ENCODE measurements at places on chromosomes 13 and 19.
A peak's percentile ranks its signal among the peaks of the same experiment; 100 is the strongest.

DNA sequence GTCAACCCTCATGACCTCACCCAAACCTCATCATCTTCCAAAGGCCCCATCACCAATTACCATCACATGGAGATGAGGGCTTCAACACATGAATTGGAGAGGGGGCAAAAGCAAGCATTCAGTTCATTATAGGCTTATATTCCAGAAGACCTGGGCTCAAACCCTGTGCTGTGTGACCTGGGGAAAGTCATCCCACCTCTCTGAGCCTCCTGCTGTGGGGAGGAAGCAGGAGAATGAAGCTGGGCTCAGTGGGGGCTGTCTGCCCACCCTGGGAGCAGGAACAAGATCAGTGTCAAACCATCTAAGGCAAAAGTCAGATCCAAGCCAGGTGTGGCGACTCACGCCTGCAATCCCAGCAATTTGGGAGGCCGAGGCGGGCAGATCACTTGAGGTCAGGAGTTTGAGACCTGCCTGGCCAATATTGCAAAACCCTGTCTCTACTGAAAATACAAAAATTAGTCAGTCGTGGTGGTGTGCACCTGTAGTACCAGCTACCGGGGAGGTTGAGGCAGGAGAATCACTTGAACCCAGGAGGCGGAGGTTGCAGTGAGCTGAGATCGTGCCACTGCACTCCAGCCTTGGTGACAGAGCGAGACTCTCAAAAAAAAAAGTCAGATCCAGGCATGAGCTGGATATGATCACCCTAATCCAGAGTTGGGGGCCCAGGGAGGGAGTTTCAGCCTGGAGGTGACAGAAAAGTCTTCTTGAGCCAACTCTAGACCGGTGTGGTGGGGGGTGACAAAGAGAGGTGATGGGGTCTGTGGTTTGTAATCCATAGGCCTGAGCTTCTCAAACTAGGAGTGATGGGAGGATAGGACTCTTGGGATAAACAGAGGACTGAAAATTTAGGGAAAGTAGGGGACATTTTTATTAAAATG is 1.6 kb upstream of the TPM4 start:
- DNase-seq = no peak

DNA sequence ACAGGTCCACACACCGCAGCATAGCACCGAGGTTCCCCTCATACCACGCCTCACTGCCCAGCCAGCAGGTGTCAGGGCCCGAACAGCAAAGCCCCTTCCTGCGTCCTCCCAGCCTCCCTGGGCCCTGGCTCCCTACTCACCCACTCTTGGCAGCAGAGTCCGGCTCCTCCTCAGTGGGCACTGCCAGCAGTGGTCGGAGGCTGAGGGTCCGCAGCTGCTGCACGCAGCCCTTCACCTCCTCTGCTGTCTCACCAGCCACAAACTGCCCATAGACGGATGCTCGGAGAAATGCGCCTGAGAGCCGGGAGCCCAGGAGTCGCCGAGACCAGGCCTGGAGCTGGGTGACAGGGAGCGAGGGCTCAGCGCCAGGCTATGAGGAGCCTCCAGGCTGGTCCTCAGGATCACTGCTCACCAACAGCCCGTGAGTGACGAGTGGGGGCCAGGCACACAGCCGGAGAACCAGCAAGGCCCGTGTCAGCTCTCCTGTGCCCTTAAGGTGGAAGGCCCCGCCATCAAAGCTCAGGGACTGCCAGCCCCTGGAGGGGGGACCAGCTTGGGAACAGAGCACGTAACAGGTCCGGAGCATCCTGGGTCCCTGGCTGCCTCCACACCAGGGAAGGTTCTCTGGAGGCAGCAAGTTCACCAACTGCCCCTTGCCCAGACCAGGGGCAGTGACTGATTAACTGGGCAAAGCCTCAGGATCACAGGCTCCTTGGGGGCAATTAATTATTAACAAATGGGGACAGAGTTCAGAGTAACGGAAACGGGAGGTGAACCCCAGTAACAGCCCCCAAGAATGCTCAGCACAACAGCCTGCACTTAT is at the start of gene PRODH2:
PRODH2 (minus strand) TSS at position 626 of the 823 bp plus-strand sequence; CDS start at position 586, 40 bp downstream.
- no peak for DNase-seq

DNA sequence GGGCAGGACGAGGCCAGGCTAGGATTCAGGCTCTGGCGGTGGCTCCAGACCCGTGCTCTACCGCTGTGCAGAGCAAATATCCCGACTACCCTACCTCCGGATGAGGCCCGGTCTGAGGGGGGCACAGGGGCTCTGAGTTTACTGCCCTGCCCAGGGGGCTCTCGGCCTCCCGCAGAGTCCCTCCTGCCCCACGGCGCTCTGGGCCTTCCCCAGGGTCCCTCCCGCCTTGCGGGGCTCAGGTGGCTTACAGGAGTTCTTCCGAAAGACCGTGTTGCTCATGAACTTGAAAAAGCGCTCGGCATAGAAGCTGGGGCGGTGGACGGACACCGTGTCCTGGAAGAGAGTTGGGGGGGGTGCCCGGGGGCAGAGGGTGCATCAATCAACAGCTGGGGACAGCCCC is 19.1 kb upstream of the CACTIN start:
- DNase-seq = no peak

DNA sequence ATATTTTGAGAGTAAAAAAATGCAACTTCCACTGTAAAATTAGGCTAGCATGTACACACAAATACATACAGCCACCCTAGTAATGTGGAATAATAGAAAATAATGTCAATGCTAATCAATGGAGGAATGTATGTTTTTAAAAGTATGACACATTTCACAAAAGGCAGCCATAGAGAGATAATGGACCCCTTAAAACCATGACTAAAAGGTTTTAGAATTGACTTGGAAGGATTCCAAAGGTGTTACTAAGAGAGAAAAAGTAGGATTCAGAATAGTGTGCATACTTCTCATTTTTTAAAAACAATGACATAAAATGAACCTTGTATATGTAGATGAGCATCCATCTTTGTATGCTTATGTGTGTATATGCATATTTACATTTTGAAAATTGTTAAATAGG is 597.9 kb upstream of the PCDH9 start:
- no peak for DNase-seq

DNA sequence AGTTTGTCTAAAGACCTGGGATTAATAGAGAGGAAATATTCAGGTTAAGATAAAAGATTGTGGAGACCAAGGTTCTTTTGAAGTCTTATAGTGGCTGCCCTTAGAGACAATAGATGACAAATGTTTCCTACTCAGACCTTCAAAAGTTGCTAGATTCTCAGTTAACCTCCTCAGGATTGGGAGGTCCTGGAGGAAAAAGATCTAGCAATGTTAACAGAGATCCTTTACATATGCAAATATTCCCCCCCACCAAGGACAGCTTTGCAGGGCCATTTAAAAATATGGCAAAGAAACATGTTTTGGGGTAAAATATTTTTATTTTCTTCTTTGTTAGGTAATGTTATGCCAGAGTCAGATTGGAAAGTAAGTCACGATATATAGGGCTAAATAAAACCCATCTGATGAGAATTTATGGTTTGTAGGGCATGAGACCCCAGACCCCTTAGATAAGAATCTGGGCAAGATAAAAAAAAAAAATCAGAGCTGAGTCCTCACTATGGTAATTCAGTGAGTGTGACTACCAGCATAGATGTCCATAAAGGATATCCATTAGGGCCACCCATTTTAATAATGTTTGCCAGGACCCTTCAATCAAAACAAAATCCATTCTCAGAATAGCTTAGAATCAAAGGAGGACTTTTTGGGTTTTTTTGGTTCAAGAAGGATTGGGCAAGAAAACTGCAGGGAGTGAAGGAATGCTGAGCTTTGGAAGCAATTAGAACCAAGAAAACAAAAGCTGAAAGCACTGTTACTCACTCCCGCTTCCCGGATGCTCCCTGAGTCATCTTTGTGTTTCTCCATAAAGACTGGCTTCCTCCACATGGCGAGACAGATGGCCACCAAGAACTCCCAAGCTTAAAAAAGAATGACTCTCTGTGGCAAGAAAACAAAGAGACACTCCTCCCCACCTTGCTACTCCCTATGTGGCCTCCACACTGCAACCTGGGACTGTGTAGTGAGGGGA is 28.2 kb downstream of the VSTM1 start:
- no peak for DNase-seq

DNA sequence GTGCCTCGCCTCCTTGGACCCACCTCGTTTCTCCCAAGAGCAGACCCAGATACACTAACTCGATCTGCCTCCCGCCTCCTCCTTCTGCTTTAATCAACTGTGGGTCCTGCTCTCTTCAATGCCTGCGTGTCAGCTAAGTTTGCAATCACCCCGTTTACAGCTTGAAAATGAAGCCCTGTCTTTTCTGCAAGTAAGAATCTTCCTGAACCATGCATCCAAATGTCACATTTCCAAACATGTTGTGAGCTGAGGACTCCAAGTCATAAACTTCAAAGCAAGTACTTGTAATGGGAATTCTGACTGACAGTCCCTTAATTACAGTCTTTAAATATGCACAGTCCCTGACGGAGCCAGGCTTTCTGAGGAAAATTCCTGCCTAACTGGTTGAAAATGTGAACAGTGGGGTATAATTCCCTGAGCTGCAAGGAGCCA is 154.9 kb upstream of the UQCRFS1 start:
- DNase-seq = no peak

DNA sequence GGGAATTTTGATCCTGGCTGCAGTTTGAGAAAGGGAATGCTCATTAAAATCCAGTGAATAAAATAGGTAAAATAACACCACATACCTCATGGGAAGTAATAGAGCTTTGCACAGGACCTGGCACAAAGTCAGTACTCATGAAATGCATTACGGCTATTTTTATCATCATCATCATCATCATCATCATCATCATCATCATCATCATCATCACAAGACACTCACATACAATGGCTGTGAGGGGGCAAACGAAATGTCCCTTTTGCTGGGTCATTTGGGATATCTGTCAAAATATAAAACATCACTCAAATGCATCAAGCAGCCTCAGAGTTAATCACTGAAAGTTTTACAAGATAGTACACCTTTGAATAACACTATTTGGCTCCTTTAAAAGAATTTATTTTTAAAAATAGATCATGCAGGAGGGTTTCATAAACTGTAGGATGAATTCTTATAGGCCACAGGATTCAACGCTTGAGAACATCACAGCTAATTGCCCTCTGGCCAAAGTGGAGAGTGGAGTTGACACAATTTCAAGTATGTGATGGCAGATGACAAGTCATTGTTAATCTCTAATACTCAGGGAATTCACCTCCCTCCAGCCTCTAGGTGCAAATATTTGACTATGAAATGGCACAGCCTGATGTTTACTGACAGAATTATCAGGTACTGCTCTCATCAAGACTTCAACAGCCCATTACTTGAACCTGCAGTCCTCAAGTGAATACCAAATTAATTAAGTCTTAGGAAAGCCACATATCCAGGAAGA is 14.2 kb upstream of the ZNF599 start:
- DNase-seq = no peak

DNA sequence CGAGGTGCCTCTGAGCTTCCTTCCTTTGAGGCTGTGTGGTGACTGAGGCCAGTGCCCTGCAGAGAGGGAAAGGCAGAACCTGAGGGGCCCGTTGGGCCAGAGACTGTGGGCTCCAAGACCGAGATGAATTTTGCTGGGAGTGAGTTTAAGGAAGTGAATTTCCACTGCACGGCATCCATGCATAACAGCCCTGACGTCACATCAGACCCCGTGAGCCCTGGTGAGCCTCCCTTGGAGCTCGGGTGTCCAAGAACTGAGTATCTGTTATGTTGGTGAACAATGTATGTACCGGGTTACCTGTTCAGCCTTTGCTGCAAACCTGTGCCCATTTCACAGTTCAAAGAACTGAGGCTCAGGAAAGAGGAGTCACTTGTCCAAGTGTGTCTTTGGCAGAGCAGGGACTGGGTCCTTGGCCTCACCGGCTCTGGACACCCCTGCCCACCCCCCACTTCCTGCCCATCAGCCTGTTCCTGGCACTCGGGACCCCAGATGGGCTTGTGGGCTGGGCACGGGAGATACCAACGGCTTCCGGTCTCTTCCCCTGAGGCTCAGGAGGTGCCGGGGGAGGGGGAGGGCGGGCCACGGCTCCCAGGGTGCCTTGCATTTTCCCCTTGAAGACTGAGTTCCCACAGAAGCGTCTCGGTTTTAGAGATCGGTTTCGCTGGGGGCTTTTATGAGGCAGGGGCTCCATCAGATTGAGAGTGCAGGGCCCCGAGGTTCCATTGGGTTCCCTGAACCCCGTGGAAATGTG is 33.7 kb downstream of the NFILZ start:
- DNase-seq = peak; percentile 41

- DNase-seq = no peak
These were observed at the start of gene AMER2 for GRCh38 chr13:25171517-25172302. AMER2 (minus strand) TSS chr13:25172288; CDS start chr13:25171619, 669 bp downstream.

- no peak for DNase-seq
These were observed 458.7 kb downstream of the MYO16 start for GRCh38 chr13:109087916-109088623.

GRCh38 chr19:3660493-3661219 is 34.1 kb upstream of the CACTIN start:
- no peak for DNase-seq

- DNase-seq = peak; percentile 90
These were observed 2.8 kb upstream of the CIRBP start for GRCh38 chr19:1266129-1266915.

- DNase-seq = no peak
These were observed 122.2 kb downstream of the MAB21L1 start for GRCh38 chr13:35354285-35354684.

DNA sequence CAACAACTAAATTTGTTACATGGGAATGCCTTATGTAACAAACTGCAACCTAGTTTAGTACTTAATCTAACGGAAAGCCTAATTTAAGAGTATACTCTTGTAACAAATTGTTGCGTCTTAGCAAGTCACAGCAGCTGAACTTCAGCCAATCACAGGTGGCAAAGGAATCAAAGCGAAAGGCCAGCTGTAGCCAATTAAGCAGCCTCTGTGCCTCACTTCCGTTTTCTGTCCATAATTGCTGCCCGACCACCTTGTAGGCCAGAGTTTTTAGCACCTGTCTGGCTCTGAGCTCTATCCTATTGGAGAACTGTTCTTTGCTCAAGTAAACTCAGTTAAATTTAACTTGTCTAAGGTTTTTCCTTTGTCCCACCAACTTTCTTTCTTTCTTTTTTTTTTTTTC is 18.1 kb upstream of the HSPH1 start:
- no peak for DNase-seq

DNA sequence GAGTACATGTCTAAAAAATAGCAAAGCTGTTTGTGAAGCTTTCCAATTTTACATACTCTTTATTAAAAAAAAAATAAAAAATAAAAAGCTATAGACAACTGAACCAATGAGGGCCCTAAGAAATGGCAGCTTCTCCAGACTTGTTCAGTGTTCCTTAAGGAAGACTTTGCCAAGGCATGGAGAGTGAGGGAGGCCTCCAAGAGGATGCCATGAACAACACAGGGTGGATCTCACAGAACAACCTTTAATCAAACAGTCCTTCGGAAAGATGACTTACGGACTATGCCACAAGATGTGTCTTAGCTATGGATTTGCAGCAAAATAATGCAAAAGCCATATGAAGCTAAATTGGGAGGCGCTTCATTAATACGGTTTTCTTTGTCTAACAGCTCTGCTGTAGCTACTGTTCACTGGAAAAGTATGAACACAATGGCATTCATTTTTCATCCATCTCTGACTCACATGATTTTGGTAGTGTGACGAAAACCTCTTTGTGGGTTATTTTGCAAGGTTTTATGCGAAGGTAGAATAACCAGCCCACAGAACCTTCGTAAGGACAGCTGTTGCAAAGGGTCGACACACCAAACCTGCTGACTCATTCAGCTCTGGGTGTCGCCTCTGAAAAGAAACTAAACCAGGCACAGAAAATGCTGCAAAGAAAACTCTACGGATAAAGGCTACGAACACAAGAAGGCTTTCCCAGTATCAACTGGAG is 27.7 kb downstream of the EFNB2 start:
- peak; percentile 26 for DNase-seq

Data from activated CD4-positive, alpha-beta T cell treated with anti-CD3 and anti-CD28 coated beads, Interleukin-2, amount 50 U/mL, for 16 hours (primary cell).